GM23248 (cell line): ENCODE measurements at places on chromosomes 5 and 9. TPM values are rescaled to one million over a fixed set of nuclear protein-coding genes. Genes with fewer than 3 reads are reported as not detected.
A peak's percentile ranks its signal among the peaks of the same experiment; 100 is the strongest.

GRCh38 chr9:127307802-127308201, 43.2 kb downstream of the GARNL3 start:
- DNase-seq = no peak

DNA sequence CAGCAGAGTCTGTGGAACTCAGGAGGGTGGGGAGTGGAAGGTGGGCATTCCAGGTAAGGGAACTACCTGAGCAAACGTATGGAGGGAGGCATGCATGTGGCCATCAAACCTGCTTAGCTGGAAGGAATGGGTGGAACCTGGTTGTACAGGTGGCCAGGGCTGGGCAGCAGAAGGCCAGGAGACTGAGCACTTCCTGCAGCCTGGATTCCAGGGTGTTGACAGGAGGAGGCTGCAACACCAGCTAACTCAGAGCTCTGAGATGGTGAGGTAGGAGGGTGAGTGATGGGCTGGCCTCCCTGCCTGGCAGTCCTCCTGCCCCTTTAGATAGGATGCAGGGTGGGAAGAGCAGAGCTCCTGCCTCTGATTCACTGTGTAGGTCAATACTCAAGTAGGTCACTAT, 92.5 kb upstream of the CPEB4 start:
- DNase-seq = peak; percentile 26

DNA sequence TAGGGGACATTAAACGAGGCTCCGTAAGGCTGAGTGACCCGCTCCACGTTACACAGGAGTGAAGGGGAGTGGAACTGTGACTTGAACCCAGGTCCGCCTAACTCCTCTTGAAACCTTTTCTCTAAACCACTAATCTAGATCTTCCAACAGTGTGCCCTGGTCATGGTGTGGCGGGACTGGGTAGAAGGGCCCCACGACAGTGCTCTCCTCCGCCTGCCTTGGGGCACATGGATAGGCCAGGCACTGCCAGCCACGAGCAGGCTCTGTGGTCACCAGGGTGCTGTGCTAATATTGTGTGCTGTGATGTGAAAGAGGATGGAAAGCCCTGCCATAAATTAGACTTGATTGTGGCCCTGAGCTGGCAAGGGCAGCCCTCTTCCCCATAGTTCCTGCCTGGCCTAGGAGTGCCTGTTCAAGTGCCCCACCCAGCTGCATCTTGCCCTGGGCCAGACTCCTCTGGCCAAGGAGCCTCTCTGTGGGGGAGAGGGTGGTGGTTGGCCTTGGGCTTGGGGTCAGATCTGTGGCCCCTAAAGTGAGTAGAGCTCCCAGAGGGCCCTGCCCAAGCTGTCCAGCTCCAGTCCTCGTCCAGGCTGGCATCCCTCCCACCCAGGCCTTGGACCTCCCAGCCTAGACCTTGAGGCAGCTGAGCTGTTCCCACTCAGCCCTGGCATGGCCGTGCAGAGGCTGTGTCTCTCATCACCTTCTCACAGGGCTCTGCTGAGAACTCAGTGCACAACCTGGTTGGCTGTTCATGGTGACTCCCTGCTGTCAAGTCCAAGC, 67.8 kb upstream of the TBC1D2 start:
- no peak for DNase-seq

- DNase-seq = peak; percentile 19
These were observed 41.0 kb downstream of the TRPM6 start for GRCh38 chr9:74846766-74847165.

GRCh38 chr9:81363916-81364480, 325.3 kb downstream of the TLE1 start:
- DNase-seq = no peak

- DNase-seq = peak; percentile 77
These were observed 286.0 kb upstream of the TUSC1 start for GRCh38 chr9:25964239-25964638.

DNA sequence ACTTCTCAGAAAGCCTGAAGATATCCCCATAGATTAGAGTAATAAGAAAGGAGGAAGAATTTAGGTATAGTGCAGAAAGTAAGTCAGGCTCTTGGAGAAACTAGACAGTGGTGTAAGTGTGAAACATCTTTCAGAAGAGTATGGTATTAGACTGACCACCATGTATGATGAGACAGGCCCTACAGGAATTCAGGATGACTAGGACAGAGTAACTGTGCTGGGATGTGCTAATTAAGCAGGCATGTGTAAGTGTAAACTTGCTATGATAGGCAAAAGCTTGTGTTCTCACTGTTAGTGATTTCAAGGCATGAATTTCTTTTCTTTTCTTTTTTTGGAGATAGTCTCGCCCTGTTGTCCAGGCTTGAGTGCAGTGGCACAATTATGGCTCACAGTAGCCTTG, 70.8 kb downstream of the RAB24 start:
- DNase-seq = peak; percentile 87

DNA sequence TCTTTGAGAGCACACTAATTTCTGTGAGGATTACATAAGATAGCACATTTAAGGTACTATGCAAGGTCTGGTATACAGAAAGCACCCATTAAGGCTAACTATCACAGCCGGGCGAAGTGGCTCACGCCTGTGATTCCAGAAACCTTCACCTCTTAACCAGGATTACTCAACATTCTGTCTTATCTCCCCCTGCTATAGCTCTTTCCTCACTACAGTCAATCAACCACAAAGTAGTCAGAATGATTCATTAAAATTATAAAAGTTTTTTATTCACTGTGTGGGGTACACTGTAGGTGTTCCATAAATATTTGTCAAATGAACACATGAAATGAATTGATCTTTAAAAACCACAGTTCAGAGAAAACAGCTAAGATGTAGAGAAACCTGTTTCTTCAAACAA, 48.7 kb downstream of the CHD1 start:
- DNase-seq = no peak

- no peak for DNase-seq
These were observed 272.9 kb upstream of the RIOK2 start for GRCh38 chr5:97455996-97456395.

GRCh38 chr5:168390491-168390890, 95.8 kb upstream of the RARS1 start:
- DNase-seq = no peak

- peak; percentile 26 for DNase-seq
These were observed 2.0 kb upstream of the ENC1 start for GRCh38 chr5:74642543-74642863.

GRCh38 chr9:21813575-21814473, 11.4 kb downstream of the MTAP start:
- peak; percentile 87 for DNase-seq

- DNase-seq = no peak
These were observed 8.8 kb downstream of the LHFPL2 start for GRCh38 chr5:78639791-78640190.

DNA sequence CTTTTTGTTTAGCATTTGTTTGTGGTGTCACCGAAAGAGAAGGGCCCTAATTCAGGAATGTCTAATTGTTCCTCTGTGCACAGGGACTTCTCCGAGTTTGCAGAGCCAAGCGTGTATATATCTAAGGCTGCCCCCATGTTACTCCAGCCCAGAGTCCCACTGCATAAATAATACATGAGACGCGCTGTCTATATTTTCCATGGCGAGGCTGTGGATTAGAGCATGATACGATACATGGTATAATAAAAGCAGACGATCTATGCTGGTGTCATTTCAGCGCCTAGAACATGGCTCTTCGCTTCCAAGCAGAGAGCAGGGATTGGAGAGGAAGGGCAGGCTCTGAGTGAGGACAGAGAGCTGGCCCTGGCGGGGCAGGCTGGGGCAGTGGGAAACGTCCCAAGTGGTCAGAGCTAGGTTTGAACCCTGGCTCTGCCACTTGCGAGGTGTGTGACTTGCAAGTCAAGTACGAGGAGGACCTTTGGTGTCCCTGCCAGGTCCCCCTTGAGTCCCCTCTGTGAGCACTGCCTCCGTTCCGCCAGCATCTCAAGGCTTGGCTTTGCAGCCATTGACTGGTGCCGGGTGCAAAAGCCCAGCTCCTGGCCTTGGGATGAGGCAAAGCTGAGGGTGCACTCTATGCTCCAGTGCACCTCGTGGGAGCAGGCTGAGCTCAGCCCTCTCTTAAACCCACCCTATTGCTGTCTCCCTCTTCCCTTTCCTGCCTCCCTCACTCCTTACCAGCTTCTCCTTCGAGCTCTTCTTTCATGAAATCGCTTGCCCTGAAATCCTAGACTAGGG, 29.2 kb upstream of the LAMC3 start:
- DNase-seq = no peak

Gene LIFR
- 5.8 and 8.1 TPM in 2 replicates for polyA plus RNA-seq

Gene SCAI
- polyA plus RNA-seq = 1.7 and 3.0 TPM in 2 replicates

Gene SPATA31E1
- polyA plus RNA-seq = not detected in 2 replicates

Gene NRG2
- polyA plus RNA-seq = 0.05 TPM in 1 of 2 replicates, not detected in the other

Gene IFNK
- not detected in 2 replicates for polyA plus RNA-seq

Gene WNT8A
- not detected in 2 replicates for polyA plus RNA-seq

Gene PCDHGA1
- polyA plus RNA-seq = 0.63 and 0.72 TPM in 2 replicates

Gene FUT7
- not detected in 2 replicates for polyA plus RNA-seq

Gene BTNL3
- not detected in 2 replicates for polyA plus RNA-seq

Gene TYRP1
- polyA plus RNA-seq = not detected in 2 replicates

Gene GRAMD2B
- 128 and 129 TPM in 2 replicates for polyA plus RNA-seq
